ENCODE measurements at places on chromosomes 16 and 17. TPM values are rescaled to one million over a fixed set of nuclear protein-coding genes. Genes with fewer than 3 reads are reported as not detected.

- H3K36me3 ChIP-seq = no peaks in the 10 kb centered on the region
- H3K27ac ChIP-seq = no peak overlapping the region
- DNase-seq = no peak
- no peaks in the 10 kb centered on the region for H3K27me3 ChIP-seq
Observed at GRCh38 chr16:26542198-26542597, 524.5 kb upstream of the C16orf82 start.

DNA sequence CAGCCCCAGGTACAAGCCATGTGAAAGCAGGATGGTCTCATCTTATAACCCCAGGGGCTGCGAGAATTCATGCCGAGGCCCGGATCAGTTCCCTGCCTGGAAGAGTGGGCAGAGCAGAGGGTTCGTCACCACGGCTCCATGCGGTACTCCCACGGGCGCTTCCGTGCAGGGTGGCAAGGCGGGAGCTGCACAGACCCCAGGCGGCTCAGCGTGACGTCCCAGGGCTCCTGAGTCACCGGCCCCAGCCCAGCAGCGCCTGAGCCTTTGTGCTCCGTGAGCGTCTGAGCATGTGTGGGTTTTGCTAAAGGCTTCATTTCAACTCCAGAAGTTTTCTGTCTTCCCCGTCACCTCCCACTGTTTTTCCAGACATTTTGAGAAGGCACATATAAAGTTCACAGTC lies 71.2 kb upstream of the CHMP6 start:
- peak overlapping the region; percentile 11 for H3K27ac ChIP-seq
- no peak for DNase-seq
- no peaks in the 10 kb centered on the region for H3K27me3 ChIP-seq
- peaks cover 2% of the 10 kb centered on the region for H3K36me3 ChIP-seq

DNA sequence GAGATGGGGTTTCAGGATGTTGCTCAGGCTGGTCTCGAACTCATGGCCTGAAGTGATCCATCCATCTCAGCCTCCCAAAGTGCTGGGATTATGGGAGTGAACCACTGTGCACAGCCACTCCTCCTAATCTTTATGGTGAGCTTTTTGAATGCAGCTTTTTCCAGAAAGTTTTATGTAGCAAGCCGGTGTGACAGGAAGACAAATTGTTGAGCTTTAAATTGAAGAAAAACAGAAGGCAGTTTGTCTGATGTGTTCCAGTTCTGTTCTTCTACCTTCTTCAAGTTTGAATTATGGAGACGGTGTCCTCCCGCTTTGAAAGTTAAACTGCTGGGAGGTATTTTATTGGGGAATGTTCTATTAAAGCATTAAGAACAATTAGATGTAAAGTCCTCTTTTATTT lies 177.1 kb downstream of the SNX29 start:
- no peaks in the 10 kb centered on the region for H3K27me3 ChIP-seq
- H3K36me3 ChIP-seq = no peaks in the 10 kb centered on the region
- no peak for DNase-seq
- H3K4me1 ChIP-seq = no peaks in the 10 kb centered on the region
- H3K4me3 ChIP-seq = no peak overlapping the region

DNA sequence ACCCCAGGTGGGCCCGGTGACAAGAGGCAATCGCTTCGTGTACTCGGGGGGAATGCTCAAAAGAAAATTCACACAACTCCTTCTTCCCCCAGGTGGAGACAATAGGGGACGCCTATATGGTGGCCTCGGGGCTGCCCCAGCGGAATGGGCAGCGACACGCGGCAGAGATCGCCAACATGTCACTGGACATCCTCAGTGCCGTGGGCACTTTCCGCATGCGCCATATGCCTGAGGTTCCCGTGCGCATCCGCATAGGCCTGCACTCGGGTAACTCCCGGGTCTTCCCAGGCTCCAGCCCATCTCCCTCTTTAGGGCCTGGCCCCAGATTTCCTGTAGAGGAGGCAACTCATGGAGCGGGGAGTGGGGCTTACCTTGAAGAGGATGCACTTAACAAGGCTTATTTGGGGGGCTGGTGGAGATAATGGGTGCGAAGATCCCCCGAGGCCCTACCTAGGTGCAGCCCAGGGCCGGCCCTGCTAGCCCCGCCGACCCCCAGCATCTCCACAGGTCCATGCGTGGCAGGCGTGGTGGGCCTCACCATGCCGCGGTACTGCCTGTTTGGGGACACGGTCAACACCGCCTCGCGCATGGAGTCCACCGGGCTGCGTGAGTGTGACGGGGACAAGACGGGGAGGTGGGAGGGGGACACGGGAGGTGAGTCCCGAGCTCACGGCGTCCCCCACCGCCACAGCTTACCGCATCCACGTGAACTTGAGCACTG lies 13.0 kb downstream of the GUCY2D start:
- no peak overlapping the region for H3K4me3 ChIP-seq
- H3K27ac ChIP-seq = no peak overlapping the region
- H3K36me3 ChIP-seq = no peaks in the 10 kb centered on the region
- peaks cover 5% of the 10 kb centered on the region for H3K4me1 ChIP-seq
- peaks cover 77% of the 10 kb centered on the region for H3K27me3 ChIP-seq

The TAC4 gene
- not detected for total RNA-seq

DNA sequence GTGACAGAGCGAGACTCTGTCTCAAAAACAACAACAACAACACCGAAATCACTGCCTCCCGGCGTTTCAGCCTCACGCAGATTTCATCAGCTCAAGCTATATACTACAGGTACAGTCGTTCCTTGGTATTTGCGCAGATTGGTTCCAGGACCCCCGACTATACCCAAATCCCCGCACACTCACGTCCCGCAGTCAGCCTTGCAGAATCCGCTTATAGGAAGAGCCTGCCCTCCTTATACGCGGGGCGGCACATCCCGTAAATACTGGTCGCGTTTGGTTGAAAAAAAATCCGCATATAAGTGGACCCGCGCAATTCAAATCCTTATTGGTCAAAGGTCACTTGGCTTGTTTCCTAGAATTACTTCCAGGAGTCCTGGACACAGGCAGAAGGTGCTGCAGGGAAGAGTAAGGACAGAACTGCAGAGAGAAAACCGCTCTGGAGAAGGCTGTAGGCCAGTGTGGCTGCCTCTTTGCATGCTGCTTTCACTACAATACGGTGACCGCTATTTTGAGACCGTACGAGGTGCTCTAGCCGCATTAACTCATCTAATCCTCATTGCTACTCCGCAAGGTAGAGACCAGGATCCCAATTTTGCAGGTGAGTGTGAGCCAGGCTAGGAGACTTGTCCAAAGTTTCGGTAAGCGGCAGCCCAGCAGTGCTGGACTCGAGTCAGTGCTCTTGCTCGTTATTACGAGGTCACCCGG lies 718 bp downstream of the NDUFAB1 start:
- H3K4me1 ChIP-seq = peaks cover 5% of the 10 kb centered on the region
- H3K27ac ChIP-seq = peak overlapping the region; percentile 71
- H3K4me3 ChIP-seq = peak overlapping the region; percentile 83

The SLC35G6 gene
- total RNA-seq = not detected

DNA sequence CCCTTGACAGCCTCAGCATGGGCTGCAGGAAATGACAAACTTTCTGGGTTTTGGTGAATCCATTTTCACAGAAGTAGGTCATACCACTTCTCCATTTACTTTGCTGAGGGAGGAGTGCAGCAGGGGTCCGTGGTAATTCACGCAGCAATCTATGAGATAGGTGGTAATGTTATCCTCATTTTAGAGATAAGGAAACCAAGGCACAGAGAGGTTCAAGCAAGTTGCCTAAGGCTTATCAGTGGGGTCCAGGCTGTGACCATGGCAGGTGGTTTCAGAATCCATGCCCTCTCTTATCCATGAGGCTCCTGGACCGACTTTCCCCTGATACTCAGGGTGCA lies 12.6 kb downstream of the TBX4 start:
- H3K4me1 ChIP-seq = peaks cover 27% of the 10 kb centered on the region
- H3K27ac ChIP-seq = no peak overlapping the region
- H3K4me3 ChIP-seq = no peak overlapping the region
- H3K36me3 ChIP-seq = no peaks in the 10 kb centered on the region

The ARSG gene
- total RNA-seq = 4.9 TPM

DNA sequence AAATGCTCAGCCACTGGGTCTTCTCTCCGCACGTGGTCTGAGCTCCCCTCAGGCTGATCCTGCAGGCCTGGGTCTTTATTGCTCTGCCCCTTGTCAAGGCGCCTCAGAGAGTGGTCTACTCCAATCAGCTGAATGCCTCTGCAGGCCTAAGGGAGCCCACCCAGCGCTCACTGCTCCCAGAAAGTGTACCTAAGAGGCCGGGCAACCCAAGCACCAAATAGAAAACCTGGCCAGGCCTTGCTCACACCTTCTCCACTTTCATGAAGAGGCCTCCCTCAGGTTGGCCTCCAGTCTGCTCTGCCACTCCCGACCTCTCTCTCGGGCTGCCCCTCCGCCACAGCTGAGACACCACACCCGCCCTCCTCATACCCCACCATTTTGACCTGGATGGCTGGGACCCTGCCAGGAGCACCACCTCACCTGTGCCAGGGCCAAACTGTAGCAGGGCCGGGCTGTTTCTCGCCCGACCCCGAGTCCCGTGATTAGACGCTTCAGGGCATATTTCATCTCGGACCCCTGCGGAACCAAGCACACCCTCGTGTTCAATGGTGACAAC lies 665 bp downstream of the MYBBP1A start:
- no peaks in the 10 kb centered on the region for H3K27me3 ChIP-seq
- H3K36me3 ChIP-seq = peaks cover 2% of the 10 kb centered on the region
- H3K4me1 ChIP-seq = peaks cover 16% of the 10 kb centered on the region
- peak overlapping the region; percentile 18 for H3K27ac ChIP-seq
- peak overlapping the region; percentile 85 for H3K4me3 ChIP-seq
- no peak for DNase-seq

The TMC6 gene
- 125 TPM for total RNA-seq

- H3K4me3 ChIP-seq = no peak overlapping the region
- DNase-seq = no peak
- H3K27ac ChIP-seq = no peak overlapping the region
Observed at GRCh38 chr16:88917146-88917914, 50.9 kb upstream of the PABPN1L start.

The CNGB1 gene
- not detected for total RNA-seq

DNA sequence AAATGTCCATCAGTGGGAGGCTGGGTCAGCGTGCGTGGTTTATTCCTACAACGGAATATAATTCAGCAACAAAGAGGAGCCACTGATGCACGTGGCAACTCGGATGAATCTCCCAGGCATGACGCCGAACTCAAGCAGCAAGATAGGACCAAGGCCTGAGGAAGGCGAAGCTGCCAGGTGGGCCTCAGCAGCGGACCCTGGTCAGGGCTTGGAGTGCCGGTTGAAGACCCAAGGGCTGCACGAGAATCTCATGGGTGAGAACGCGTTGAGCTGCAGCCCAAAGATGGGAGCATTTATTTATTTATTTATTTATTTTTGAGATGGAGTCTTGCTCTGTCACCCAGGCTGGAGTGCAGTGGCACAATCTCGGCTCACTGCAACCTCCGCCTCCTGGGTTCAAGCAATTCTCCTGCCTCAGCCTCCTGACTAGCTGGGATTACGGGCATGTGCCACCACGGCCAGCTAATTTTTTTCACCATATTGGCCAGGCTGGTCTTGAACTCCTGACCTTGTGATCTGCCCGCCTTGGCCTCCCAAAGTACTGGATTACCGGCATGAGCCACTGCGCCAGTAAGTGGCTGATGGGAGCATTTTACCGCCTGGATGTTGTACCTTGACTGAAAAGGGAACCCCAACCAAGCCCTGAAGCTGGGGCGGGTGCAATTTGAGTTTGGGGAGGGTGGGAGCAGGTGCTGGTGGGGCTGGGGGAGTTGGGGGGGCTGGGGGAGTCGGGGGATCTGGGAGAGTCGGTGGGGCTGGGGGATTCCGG lies 18.1 kb upstream of the BAHCC1 start:
- no peaks in the 10 kb centered on the region for H3K36me3 ChIP-seq
- H3K27ac ChIP-seq = no peak overlapping the region
- no peak for DNase-seq
- peaks cover 15% of the 10 kb centered on the region for H3K27me3 ChIP-seq
- no peak overlapping the region for H3K4me3 ChIP-seq

The KRTAP9-8 gene
- total RNA-seq = not detected

Data from progenitor cell of endocrine pancreas (in vitro differentiated cells).